NK-92 treated with Interleukin-12 subunit alpha and Interleukin-12 subunit beta, amount 100 ng/mL, for 24 hours (cell line): ENCODE measurements at places on chromosomes 12 and 14.

GRCh38 chr12:104049903-104050356, at the start of gene GLT8D2:
TSS of gene GLT8D2 (minus strand) at chr12:104050187. CDS start at chr12:104019648, 30,539 bp downstream.
- DNase-seq, result no peak

DNA sequence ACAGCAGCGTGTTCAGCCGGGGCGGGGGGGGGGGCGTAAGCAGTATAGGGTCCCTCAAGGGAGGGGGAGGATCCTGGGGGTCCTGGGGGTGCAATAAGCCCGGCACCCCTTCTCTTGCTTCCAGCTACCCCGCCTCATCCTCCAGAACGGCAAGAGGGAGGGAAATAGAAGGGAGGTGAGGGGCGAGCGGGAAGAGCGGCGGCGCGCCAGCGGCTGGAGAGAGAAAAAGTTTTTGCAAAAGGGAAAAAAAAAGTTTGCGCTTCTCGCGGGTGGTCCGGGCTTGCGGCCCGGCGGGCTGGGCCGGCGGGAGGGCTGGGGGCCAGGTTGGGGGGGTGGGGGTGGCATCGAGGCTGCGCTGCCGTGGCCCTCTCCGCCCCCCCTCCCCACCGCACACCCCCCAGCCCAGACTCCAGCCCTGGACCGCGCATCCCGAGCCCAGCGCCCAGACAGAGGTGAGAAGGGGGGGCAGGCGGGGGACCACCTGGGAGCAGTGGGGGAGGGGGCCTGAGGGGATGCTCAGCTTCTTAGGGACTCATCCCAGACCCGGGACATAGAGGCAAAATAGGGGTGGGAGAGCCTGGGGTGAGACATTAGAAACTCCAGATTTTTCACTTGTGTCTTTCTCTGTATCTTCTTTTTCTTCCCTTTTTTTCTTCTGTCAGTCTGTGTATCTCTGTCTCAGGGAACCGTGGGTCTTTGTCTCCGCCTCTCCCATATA, at the start of gene GLI1:
GLI1 (plus strand) TSS at position 36 of the 718 bp plus-strand sequence. CDS start 3,907 bp downstream, outside the sequence.
- DNase-seq, result no peak

GRCh38 chr12:27034607-27035293, 12.4 kb downstream of the MED21 start:
- DNase-seq, result no peak

- DNase-seq, result no peak
These were observed 87.0 kb downstream of the DNAI7 start for GRCh38 chr12:25107920-25108319.

GRCh38 chr12:115752156-115752555, 525.3 kb downstream of the MED13L start:
- DNase-seq, result no peak

- no peak for DNase-seq
These were observed 281.5 kb downstream of the CACNA1C start for GRCh38 chr12:2334271-2334670.

DNA sequence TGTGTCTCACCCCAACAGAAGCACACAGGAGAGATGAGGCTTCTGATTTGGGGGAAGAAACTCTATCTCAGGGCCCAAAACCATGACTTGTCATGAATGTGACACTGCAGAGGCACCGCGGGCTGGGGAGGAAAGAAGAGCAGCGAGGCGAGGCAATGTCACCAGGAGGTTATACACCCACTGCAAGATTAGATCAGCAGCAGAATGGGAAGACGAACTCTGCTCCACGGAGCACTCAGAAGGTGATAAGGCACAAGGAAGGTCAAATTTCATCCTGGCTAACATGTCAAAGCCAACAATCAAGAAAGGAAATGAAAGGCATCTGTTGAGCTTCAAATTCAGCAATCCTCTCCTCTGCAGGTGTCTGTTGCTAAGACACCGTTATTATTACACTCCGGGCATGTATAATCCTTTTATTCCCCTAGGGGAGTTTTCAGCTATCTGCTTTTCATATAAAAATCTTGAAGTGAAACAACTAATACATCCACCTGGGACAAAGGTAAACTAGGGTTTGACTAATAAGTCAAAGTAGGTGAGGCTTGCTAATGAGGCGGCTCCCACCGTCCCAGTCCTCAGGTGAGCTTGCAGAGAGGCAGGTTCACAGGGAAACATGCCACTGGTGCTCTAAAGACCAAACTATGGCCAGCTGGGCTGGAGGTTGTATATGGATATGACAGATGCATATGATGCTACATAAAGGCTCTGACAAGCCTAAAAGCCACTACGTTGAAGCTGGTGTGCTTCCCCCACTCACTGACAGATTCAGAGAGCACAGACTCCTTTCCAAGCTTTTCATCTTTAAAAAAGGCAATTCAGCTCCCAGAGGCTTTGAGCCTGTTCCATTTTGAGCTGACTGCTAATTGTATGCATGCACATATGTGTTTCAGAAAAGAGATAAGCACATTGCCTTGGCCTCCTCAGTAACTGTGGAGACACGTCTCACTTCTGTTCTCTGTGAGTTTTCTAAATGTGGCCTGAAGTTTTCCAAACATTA, 221.2 kb downstream of the NELL2 start:
- no peak for DNase-seq

DNA sequence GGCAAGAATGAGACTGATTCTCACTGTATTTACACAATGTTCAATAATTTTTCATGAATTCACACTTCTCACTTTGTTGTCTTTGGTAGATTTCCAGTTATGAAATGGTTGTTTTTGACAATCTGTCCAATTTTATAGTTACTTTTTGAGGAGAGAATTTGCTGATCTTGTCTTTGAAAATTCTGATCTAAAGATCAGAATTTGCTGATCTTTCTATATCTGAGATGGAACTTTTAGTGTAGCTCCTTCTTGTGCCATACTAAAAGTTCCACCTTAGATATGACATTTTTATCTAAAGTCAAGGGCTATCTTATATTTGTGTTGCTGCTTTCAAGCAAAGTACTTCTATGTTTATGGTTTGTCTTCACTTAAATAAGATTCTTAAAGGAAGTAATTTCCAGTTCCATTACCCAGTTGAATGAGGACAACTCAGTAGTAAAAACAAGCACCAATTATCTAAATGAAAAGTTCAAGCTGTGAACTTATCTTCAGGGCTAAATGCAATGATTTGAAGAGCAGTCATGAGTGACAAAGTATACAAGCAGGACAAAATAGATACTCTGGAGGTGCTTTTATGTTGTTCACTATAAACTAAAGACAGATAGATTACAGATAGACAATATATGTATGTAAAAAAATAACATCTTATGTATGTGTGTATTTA, 76.4 kb upstream of the FOXG1 start:
- no peak for DNase-seq

DNA sequence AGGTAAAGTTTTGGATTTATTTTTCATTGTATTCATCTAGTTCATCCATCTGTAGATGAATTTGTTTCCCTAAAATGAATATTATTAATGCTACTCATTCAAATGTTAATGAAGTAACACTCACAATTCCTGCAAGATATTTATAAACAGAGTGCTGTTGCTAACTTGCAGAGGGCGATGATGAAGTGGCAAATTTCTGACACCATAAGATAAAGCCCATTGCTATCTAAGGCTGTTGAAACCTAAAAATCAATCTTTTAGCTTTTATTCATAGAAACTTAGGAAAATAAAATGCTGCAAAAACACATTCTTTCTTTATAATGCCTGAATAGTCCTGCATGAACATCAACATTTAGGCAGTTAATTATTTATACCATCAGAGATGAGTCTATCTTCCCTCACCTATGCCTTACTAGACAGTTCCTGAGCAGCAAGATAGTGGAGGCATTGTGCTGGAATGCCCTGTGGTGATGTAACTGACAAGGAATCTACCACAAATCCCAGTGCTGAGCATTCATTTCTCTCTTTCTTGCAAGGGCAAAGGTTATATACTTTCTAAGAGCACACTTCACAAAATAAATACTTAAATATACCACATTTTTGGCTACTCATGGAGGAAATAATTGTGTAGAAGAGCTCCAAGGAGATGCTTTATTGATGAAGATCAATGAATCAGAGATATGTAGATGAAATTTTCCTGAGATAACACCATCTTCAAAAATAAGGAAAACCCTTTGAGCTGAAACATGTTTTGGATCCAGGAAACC, 57.6 kb downstream of the LMNTD1 start:
- DNase-seq, result no peak

DNA sequence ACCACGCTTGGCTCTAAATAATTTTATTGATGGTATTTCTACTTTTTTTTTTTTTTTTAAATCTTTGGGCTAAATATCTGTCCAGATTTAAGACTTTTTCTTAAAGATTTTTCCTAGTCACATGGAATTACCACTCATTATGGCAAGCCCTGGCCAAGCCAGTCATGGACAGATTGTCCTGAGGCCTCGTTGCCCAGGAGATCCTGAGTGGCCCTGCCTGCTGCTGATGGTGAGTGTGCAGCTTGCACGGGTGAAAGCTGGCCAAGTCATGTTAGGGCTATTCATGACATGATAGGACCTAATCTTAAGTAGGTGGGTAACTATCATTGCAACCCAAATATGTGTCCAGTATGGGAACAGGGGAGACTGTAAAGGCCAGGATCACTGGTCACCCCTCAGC, 27.8 kb downstream of the GUCY2C start:
- no peak for DNase-seq

- no peak for DNase-seq
These were observed 49.1 kb upstream of the MEG3 start for GRCh38 chr14:100776681-100777365.

DNA sequence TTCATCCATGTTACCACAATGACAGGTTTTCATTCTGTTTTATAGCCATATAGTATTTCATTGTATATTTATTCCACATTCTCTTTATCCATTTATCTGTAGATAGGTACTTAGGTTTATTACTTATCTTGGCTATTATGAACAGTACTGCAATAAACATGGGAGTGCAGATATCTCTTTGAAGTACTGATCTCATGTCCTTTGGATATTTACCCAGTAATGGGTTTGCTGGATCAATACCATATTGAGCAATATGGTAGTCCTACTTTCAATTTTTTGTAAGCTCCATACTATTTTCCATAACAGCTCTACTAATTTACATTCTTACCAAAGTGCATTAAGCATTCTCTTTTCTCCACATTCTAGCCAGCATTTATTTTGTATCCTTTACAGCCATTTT, 235.8 kb upstream of the ALG10 start:
- DNase-seq, result no peak

- DNase-seq, result no peak
These were observed 47.9 kb upstream of the MEG3 start for GRCh38 chr14:100777818-100778525.

GRCh38 chr12:95085612-95086011, 12.2 kb upstream of the NR2C1 start:
- DNase-seq, result no peak

DNA sequence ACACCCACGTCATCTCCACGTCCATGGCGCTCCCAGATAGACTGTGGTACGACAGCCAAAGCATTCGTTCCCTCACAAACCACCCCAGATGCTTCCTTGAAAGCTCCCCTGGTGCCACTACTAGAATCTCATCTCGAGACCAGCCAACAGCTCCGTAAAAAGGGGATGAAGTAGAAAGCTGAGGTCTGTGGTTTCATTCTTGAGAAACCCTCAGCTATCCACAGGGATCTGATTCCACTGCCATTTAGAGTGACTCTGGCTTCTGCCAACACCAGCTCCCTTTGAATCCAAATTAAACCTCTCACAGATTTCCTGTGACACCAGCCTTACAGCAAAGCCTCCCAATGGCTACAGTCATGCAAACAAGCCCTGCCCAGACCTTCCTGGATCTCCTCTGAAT, 18.5 kb upstream of the FOXN3 start:
- DNase-seq, result no peak

- DNase-seq, result no peak
These were observed 15.8 kb upstream of the CPNE8 start for GRCh38 chr12:38921025-38921677.

DNA sequence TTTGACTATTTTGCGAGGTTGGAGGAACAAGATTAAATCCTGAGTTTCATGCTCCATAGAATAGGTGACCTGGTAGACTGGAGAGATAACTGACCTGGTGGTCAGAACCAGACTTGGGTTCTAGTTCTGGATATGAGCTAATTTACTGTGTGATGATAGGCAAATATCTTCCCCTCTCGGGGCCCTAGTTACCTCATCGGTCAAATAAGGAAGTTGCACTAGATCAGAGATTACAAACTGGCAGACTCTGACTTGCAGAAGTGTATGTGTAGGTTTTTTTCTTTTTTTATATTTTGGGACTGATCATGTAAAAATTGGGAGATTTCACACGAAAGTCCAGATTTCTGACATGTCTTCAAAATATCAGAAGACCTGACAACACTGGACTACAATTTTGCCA, 37.0 kb downstream of the RPH3A start:
- no peak for DNase-seq

DNA sequence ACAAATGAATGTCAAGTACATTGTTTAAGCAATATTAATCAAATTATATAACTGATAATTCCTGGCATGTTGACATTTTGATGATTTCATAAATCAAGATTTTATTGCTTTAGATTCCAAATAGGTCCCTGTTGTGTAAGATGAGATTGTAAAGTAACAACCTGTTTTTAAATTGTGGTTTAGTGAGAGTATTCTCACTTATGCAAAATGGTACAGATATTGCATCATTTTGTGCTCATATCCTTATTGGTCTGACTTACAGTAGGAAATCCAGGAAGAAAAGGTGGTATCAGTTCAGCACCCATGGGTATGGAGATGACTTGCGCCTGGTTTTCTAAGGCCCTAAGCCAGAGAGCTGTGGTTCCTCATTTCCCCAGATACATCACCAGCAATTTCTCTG, 165.5 kb downstream of the KIF21A start:
- no peak for DNase-seq

DNA sequence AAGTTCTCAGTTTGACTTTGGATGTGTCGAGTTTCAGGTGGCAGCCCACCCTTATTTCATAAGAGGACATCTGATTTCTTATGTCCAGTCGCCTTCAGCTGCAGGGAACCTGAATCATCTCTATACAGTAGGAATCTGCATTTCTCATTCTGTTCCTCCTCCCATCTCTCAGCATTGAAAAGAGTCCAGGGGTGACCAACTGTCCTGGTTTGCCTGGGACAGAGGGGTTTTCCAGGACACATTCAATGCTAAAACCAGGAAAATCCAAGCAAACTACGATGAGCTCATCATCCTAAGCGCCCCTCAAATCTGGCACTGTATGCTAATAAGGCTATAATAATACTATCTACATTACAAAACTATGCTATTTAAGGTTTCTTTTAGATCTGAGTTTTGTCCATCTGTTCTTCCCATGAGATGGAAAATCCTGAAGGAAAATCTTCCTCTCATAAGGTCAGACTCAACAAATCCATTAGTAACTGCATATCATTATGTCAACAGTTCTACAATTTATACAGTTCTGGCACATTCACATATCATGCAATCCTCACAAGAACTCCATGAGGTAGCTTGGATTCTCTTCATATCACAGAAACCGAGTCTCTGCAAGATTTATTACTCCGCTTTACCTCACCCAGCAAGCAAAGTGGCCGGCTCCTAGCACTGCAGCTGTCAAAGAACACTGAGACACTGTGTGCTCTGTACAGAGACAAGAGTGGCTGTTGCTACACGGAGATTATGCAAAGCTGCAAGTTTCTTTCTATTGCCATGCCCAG, 15.6 kb upstream of the CALM1 start:
- no peak for DNase-seq

DNA sequence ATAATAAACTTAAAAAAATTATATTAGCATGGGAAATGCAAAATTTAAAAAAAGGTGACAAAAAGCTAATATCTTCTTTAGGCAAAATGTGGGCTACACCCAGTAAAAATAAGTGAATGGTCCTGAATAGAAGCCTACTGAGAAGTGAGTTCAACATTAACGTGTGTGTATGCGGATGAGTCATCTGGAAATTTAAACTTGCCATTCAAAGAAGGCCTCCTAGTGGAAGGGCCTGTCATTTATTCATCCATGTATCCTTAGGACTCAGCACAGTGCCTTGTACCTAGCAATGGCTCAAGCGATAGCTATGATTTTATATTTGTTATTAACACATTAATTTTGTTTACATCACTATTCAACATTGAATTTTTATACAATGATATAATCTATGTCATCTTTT, 226.2 kb downstream of the NUBPL start:
- DNase-seq, result no peak
